D341Med (cell line): ENCODE measurements at places on chromosomes 6 and 20.

DNA sequence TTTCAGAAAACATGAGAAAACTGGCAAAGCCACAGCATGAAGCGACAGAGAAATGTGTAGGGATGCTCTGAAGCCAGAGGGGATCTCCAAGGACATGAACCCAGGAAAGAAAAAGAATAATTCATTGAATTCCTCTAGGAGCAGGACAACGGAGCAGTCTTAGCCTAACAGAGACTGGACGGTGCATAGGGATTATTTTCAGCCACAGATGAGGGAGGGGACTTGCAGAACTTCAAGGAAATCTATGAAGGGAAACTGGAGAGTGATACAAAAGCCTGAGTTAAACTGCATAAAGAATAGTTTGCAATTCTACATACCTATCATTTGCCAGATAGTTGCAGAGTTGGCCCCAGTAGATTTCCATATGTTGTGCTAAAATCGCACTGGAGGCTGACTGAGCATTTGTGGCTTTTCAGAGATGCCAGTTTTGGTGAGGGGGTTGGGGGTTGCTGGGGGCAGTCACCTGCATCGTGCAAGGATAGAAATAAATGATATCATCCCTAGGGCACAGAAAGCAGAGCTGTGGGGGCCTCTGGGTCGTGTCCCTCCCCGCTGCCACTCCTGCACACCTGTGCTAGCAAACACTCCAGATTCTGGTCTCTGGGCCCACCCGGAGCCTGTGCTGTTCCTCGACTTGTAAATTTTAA lies 443.2 kb upstream of the JARID2 start:
- no peak for DNase-seq

DNA sequence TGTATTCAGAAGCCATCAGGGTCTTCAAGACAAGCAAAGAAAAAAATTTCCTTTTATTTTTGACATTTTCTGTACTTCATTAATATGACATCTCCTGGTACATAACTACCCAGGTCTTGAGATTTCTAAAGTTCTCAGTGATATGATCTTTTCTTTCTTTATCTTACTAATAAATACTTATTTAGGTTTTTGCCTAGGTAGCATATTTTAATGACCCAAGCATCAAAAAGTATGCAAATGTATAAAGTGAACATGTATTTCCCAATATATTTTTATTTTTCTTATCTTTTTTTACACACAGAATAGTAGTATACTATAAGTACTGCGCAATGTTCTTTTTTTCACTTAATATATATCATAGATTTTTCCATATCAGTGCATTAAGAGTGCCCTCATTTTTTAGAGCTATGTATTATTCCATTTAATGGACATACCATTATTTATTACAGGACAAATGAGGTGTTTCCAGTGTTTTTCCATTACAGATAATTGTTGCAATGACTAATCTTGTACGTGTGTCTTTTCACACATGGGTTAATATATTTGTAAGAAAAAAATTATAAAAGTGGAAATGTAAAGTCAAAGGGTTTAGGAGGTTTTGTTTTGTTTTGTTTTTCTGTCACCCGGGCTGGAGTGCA lies 107.0 kb downstream of the KCNQ5 start:
- DNase-seq = no peak

GRCh38 chr20:51747182-51747911 lies 20.8 kb downstream of the ATP9A start:
- DNase-seq = no peak

DNA sequence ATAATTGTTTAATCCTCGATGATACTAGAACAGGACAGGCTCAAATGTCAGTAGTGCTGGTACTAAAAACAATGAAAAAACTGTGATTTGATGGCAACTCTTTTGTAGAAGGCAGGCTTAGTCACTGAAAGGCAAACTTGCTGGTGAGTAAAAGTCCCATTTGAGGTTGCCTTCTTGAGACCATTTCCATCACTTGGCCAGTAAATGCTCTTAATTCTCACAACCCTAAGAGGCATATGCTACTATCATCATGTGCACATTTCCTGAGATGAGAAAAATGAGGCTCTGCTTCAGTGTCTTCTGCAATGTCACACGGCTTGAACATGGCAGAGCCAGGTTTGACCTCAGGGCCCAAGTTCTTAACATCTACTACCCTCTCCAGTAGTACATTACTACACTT lies 9.9 kb downstream of the AKIRIN2 start:
- no peak for DNase-seq

DNA sequence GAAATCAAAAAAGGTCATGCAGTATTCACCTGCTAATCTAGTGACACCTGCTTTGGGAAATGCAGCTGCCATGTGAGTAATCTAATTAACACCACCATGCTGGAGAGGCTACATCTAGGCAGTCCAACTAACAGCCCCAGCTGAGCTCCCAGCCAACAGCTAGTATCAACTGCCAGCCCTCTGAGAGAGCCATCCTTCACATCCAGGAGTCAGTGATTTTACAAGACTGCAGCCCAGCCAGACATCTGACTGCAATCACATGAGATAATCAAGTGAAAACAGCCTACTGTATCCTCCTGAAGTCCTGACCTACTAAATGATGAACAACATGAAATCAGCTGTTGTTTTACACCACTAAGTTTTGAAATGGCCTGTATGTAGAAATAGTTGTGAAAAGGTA lies 298.4 kb downstream of the TRDN start:
- DNase-seq = no peak

GRCh38 chr20:4084096-4084495 lies 68.7 kb upstream of the RNF24 start:
- DNase-seq = no peak

- DNase-seq = no peak
Measured at GRCh38 chr6:14540276-14540675, 422.7 kb downstream of the CD83 start.

DNA sequence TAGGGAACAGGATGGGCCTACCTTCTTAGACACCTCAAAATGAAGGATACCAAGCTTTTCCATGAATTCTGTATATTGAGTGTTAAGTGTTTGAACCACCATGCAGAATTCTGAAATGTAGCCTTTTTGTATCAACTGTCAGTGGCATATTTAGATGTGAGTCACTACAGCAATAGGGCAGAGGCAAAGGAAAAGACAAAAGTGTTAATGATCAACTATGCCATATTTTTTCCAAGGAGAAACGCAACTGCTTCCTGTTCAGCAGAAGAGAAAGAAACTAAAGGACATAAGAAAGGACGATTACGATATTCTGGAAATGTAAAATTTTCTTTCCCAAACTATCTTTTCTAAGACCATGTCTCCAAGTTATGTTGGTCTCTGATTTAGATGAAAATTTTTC lies 104.6 kb upstream of the RSPO3 start:
- DNase-seq = no peak

DNA sequence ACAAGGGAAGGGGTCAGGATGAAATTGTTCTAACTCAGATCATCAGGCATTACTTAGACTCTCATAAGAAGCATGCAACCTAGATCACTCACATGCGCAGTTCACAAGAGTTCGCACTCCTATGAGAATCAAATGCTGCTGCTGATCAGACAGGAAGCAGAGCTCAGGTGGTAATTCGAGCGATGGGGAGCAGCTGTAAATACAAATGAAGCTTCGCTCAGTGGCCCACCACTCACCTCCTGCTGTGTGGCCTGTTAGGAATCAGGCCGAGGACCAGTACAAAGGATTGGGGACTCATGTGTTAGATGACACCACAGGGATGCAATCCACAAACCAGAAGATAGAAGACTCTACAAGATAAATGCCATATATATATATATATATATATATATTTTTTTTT lies 31.5 kb upstream of the TOP1 start:
- DNase-seq = no peak

- DNase-seq = no peak
Measured at GRCh38 chr20:60630609-60631008, 621.5 kb upstream of the CDH4 start.

DNA sequence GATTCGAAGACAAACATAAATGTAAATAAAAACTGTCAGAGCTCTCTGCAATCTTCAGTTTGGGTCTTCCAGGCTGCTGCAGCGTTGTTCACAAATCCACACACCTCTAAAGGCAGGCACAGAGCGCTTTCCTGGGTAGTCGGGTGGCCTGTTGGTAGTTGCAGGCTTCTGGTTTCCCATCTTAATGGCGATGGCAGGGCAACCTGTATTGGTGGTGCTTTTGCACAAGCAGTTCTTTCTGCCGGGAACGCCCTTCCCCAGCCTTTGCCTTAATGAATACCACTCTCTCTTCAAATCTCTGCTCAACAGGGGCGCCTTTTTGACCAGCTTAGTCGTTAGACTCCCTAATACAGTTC lies 723 bp upstream of the IFT52 start:
- DNase-seq = peak; percentile 48

DNA sequence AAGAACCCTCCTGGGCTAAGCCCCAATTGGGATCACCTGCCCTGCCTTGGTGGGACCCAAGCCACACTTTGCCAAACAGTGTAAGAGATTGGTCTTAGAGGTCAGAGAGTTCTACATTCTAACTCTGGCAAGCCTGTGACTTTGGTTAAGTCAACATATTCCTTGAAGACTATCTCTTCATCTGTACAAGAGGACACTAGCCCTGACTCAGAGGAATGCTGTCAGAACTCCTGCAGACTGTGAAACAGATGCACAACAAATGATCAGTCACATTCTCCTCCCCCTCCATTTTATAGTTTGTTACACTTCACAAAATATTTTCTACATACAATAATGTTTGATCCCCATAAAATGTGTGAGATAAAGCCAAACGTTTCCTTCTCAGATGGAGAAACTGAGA lies 91.7 kb upstream of the EPB41L1 start:
- DNase-seq = no peak

DNA sequence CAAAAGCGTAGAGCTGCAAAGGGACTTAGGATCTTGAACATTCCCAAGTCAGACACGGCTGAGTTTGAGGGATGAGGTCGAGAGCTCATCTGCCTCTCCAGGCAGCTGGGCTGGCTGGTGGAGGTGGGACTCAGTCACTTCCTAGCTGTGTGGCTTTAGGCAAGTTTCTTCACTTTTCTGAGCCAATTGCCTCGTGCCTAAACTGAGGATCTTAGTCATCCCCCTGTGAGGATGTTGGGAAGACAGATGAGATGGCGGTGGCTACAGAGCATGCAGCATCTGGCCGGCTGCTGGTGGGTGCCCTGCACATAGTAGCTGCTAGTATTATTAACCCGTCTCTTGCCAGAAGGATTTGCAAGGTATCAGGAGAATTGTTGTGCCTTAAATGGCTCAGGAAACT lies 27.5 kb downstream of the TFAP2C start:
- no peak for DNase-seq
